ENCODE measurements at places on chromosomes 1 and 21. TPM values are rescaled to one million over a fixed set of nuclear protein-coding genes. Genes with fewer than 3 reads are reported as not detected.

DNA sequence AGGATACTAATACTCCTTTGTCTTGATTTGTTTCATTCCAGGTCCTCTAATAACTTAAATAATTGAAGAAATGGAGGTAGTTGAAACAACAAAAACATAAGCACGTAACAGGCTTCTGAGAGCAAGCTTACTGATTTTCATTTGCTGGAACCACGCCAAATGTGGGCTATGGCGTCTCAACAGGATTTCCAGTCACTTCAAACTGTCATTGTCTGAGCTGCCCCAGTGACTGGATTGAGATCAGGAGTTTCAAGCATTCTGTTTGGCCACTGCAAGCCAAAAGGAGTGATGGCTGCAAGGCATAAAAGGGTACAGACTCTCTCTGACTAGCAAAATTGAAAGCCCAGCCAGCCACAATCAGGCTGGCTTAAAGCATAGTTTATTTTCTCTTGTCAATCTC lies 289.9 kb downstream of the DPYD start:
- peak; percentile 10 for DNase-seq

DNA sequence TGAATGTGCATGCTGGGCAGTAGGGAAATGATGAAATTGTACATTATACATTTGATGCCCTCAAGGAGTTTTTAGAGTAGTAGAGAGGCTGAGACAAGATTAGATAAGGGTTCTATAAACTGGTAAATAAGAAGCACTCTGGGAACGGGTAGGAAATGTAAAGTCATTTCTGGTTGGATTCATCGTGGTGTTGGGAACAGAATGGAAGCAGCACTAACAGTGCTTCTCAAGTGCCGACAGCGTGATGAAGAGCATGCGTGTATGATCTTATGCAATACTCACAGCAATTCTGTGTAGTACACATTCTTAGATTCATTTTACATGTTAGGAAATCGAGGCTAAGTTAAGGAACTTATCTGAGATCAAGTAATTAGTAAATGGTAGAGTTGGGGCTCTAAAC lies 45.9 kb downstream of the GPR88 start:
- no peak for DNase-seq

The TTC34 gene
- 1.4 TPM for total RNA-seq

- DNase-seq: no peak
Observed at GRCh38 chr1:155184835-155185782, 11.5 kb downstream of the TRIM46 start.

DNA sequence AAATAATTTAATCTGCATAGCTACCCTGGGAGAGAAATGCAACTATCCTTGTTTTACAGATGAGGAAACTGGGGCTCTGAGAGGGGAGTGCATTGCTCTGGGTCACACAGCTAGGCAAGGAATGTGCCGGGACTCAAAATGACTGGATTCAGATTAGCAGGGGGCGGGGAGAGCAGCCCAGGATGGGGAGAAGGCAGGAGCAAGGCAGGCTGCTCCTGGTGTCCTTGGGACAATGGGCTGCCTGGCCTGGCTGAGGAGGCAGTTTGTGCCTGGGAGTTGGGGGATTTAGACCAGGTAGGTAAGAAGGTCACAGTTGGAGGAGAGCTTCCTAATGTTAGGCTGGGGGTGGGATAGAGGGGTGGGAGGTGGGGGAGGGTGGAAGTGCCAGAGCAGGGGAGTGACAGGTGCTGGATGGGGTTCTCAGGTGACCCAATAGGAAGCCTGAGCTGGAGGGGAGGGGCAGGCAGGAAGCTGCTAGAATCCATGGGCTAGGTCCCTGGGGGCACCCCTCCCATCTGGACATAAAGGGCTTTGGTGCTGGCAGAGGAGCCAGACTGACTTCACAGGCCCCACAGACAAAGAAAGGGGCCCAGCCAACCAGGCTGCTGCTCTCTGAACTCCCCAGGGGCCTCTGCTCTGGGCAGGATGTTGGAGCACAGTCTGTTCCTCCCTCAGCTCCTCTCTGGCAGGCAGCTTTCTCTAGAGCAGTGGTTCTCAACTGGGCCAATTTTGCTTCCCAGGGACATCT lies 29.0 kb downstream of the TRIM62 start:
- DNase-seq: no peak

The KDF1 gene
- total RNA-seq: not detected

- DNase-seq: no peak
Observed at GRCh38 chr1:213376862-213377372, 325.9 kb downstream of the RPS6KC1 start.

DNA sequence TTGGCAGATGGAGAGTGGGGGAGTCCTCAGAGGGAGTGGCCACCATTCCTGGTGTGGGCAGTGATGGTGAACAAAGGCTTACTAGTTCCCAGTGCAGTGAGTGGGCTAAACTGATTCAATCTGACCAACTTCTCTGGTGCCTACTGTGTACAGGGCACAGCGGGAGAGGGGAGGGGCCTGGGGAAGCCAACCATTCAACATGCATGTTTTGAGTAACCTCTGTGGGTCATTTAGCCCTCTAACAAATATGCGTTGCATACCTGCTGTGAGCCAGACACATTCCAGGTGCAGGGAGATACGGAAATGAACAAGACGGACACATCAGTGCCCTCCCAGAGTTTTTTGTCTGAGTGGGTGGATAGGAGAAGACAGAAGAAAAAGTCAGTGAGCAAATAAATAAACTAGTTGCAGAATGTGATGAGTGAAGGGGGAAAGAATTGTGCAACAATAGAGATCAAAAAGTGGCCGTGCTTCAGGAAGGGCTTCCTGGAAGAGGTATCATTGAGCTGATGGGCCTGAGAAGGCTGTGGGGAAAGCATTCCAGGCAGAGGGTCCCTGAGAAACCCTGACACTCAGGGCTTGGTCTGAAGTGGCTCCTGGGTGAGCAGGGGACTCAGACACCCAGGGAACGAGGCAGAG lies 78.8 kb downstream of the EPHB2 start:
- DNase-seq: no peak

The OR2W3 gene
- total RNA-seq: 0.41 TPM

The SLC45A1 gene
- 0.45 TPM for total RNA-seq

The TMEM82 gene
- total RNA-seq: not detected

GRCh38 chr1:21568006-21568746 lies 59.0 kb downstream of the ALPL start:
- no peak for DNase-seq

The NUP210L gene
- total RNA-seq: 0.24 TPM

The DAB1 gene
- total RNA-seq: not detected

DNA sequence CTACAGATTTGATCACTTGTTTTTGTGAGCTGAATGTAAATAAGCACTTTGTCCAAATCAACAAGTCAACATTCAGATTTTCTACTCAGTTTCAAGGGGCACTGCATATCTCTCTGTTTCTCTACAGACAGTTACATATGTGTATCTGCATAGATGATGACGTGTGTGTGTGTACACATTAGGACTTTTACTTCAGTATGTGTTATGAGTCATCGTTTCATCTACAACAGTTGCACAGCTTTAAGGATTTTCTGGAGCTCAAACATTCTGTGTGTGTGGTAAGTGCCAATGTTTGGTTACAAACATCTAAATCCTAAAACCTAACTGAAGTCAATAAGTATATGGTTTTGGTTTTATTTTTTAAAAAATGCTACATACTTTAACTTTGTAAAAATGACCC lies 494.5 kb upstream of the PBX1 start:
- no peak for DNase-seq

The ADARB1 gene
- total RNA-seq: 26.6 TPM

GRCh38 chr1:21200767-21201166 lies 24.1 kb upstream of the EIF4G3 start:
- DNase-seq: no peak

- no peak for DNase-seq
Observed at GRCh38 chr1:155093911-155094621, 15.4 kb downstream of the EFNA3 start.

DNA sequence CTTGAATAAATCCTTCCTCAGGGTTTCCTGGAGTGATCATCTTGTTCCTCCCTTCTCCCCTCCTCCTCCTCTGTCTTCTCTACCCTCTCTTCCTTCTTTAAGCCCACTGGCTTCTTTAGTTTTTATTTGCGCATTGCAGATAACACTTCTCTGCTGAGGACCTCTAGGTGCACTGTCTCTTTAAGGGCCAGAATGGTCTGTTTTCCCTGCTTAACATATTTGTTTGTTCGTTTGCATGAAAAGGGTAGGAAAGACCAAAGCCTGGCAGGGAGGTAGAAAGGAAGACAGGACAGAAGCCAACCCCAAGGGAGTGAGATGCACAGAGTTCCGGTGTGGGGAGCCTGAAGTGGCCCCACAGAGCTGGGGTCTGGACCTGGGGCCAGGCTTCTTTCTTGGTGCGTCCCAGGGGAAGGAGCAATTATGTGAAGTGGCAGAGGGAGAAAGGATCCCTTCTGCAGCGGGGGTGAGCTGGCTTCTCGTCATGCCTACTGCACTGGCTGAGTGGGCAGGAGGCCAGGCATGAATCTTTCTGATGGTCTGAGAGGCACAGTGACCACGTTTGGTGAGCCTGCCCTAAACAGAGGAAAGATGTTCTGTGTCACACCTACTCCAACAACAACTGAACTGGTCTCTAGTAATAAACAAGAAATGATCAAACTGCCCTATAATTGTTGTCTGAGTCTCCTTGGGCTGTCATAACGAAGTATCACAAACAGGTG lies 232.7 kb downstream of the KCNJ6 start:
- DNase-seq: no peak

The NHLH1 gene
- not detected for total RNA-seq

DNA sequence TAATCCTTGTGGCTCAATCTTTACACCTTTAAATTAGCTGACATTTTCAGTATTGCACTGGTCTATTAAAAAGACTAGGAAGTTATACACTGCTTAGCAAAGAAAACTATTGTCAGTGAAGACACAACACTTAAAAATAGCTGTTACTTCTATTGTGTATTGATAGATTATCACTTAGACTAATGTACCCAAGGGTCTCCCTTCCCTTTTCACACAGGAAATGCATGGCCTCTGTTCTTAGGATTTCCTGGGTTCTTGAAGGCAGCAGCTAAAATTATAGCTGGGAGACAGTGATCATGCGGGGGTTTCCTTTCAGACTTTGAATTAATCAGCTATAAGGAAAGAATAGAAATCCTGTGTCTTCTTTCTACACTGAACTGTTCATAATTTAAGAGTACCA lies 12.8 kb downstream of the DIP2A start:
- no peak for DNase-seq

- DNase-seq: no peak
Observed at GRCh38 chr1:28027238-28027637, 61.2 kb downstream of the EYA3 start.

All from natural killer cell (primary cell).